Ecto neural progenitor cell (in vitro differentiated cells): ENCODE measurements at places on chromosomes 1 and 21.

GRCh38 chr1:118998171-118998570 lies 10.0 kb upstream of the TBX15 start:
- no peak for DNase-seq

DNA sequence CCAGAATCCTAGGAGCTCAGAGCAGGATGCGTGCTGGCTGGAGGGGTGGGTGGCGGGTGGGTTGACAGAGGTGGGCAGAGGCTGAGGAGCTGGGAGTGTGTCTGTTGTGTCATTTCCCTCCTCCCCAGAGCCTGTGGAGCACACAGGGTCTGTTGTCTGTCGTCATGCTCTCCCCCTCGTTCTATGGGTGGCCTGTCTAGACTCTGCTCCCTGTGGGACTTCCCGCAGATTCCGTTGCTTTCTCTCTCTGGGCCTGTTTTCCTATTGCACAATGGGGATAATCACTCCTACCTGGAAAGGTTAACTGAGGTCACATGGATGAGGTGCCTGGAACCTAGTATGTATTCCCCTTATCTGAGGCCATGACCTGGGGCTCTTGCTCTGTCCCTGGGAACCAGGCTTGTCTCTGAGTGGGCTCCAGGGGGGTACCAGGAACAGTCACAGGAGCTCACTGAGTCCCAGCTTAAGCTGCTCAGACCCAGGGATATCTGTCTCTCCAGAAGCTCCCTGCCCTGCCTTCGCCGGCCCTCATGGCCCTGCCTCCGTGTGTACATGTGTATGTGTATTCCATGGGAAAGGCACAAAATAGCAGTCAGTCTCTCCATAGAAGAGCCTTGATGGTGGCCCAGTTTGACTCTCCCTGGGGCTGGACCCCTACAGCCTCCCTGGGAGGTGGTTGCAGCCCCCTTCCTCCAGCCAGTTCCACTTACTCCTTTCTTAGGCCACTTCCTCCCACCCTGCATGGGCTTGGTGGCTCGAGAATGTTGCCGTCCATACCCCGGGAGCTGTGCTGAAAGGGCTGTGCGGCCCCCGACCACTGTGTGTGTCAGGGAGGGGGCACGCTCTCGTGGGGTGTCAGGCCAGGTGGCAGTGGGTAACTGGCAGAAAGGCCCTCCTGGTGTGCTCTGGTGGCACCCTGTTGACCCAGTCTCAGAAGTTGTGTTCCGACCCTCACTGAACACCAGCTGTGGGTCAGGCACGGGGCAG lies 17.9 kb downstream of the PTPRF start:
- DNase-seq: no peak

GRCh38 chr21:25133939-25134338 lies 473.3 kb downstream of the MRPL39 start:
- DNase-seq: no peak

- no peak for DNase-seq
Observed at GRCh38 chr1:10528066-10529014, 53.6 kb downstream of the PEX14 start.

DNA sequence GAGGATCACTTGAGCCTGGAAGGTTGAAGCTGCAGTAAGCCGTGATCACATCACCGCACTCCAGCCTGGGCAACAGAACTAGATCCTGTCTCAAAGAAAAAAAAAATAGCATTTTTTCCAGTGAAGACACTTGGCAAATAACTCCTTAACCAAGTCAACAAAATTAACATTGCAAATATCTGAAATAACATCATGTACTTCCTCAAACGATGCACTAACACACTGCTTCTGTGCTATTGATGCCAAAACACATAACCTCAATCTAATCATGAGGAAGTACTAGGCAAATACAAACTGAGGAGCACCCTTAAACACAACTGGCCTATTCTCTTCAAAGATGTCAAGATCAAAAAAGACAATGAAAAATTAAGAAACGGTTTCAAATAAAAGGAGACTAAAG lies 32.3 kb downstream of the PABPC4 start:
- DNase-seq: no peak

GRCh38 chr1:181104042-181104789 lies 15.7 kb downstream of the IER5 start:
- no peak for DNase-seq

GRCh38 chr1:61259379-61260148 lies 177.2 kb downstream of the NFIA start:
- DNase-seq: no peak

- DNase-seq: peak; percentile 85
Observed at GRCh38 chr1:8423692-8424538, 106.0 kb downstream of the SLC45A1 start.

GRCh38 chr21:26140164-26140579 lies 30.4 kb downstream of the APP start:
- no peak for DNase-seq

GRCh38 chr1:15717418-15718125 lies 18.5 kb upstream of the SLC25A34 start:
- no peak for DNase-seq

GRCh38 chr1:94856868-94857267 lies 36.7 kb downstream of the SLC44A3 start:
- no peak for DNase-seq

DNA sequence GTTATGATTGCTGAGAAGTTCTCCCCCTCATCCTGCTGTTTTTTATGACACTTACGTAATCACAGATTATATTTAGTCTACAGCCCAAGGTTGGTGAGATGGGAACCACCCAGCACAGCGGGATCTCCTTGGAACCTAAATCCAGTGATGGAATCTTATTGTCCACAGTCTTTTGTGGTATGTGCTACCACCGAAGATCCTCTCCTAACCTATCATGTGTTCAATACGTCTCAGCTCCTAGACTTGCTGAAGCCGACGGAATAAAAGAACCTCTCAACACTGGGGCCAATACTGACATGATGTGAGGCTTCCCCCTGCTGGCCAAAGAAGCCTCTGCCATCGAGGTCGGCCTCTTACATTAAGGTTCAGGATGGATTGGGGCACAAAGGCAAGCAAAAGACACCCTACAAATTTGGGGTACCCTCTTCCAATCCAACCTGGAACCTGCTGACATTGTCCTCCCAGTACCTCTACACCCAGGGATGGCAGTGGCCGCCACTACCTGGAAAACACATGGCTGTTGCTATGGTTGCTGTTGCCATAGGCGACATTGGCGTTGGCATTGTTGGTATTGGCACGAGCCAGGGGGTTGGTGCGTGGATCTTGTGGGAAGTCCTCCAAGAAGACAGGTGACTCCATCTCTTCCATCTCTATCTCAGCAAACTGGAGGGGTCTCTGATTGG lies 19.4 kb upstream of the KIF21B start:
- DNase-seq: peak; percentile 75

DNA sequence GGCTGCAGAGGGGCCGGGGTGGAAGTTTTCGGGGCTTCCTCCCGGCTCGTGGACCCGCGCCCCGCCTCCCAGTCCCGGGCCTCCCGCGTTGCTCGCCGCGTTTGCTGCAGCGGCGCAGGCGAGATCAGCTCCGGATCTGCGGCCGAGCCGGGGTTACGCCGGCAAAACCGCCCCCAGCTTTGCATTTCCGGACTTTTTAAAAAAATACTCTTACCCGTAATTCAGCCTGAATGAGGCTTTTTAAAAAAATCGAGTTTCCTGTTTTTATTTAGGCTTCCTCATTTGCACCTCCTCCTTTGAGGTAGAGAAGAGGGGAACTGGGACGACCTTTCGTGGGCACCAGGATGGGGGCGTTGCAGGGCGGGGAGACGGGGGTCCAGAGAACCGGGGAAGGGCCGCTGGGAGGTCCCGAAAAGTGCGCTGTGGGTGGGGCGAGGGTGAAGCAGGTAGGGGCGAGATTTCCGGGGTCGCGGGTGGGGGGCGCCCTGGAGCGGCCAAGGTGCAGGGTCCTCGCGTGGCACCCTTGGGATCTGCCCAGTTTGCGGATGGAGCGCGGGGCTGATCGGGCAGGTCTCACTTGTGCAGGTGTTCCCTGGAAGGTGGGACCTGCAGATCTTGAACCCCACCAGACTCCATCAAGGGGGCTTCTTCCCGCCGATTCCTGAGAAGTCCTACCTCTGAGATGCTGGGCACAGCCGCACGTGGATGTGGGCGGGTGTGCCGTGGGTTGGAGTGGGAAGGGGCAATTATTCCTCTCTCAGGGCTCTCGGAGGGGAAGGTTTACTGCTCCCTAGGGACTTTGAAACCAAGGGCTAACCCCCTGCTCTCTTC lies 1.1 kb downstream of the PIK3CD start:
- DNase-seq: no peak
